K562 (cell line): ENCODE measurements at places on chromosomes 13 and 19. TPM values are rescaled to one million over a fixed set of nuclear protein-coding genes. Genes with fewer than 3 reads are reported as not detected.

The LGALS7B gene
- not detected in 2 replicates for polyA plus RNA-seq

The MYO1F gene
- 3.0 and 4.3 TPM in 2 replicates for polyA plus RNA-seq

The CRB3 gene
- 0.18 TPM in 1 of 2 replicates, not detected in the other for polyA plus RNA-seq

The GFY gene
- 0.11 and 0.33 TPM in 2 replicates for polyA plus RNA-seq

The GSX1 gene
- polyA plus RNA-seq = not detected in 2 replicates

The PNMA8C gene
- polyA plus RNA-seq = 0.05 TPM in 1 of 2 replicates, not detected in the other

The OR7C1 gene
- 0.01 TPM in 1 of 2 replicates, not detected in the other for polyA plus RNA-seq
